ENCODE measurements at places on chromosomes 2 and 18. TPM values are rescaled to one million over a fixed set of nuclear protein-coding genes. Genes with fewer than 3 reads are reported as not detected.

DNA sequence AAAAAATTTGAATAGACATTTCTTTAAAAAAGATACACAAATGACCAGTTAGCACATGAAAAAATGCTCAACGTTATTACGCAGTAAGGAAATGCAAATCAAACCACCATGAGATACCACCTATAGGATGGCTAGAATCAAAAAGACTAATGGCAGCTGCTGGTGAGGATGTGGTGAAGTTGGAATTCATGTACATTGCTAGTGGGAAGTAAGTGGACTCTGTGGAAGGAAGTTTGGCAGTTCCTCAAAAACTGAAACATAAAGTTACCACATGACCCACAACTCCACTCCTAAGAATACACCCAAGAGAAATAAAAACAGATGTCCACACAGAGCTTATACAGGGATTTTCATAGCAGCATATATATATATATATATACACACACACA, 51.2 kb downstream of the MBP start:
- no peak overlapping the region for H3K4me3 ChIP-seq
- no peak overlapping the region for H3K27ac ChIP-seq
- no peak for DNase-seq
- H3K4me1 ChIP-seq, result peaks cover 3% of the 10 kb centered on the region

- no peaks in the 10 kb centered on the region for H3K4me1 ChIP-seq
- H3K27me3 ChIP-seq, result no peaks in the 10 kb centered on the region
- no peak overlapping the region for H3K27ac ChIP-seq
- H3K36me3 ChIP-seq, result no peaks in the 10 kb centered on the region
- no peak for DNase-seq
These were observed 252.0 kb downstream of the DYSF start for GRCh38 chr2:71705171-71705960.

DNA sequence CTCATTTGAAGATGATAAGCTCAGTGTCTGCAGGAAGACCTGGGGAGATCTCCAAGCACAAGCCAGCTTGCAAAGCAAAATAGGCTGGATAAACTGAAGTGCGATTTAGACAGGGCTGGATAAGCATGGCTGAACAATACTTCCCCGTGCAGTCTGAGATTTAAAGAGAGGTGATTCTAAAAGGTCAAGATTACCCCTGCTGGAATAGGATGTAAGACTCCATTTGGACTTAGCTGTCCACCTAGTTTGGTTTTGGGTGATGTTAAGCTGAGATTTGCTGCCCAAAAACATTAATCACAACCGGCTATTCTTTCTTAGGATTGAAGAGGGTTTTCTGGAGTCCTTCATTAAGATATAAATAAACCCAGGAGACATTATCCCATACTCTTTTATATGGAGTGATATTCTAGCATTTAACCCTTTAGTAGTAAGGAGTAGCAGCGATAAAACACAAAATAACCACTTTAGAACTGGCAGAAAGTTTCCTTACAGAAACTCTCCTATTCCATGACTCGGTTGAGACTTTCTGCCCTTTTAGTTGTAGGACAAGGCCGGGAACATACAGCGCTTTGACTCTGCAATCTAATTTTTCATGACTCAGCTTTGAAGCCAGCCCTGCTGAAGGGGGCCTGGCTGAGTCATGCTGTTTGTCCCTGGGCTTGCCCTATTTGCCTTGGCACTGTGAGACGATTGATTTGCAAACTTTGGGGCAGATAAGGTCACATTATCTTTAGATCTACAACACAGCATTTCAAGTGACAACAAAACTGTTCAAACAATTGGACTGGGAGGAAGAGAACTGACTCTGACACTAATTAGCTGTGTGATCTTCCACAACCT, 238.2 kb downstream of the GCA start:
- H3K4me1 ChIP-seq, result no peaks in the 10 kb centered on the region
- H3K36me3 ChIP-seq, result no peaks in the 10 kb centered on the region
- H3K4me3 ChIP-seq, result no peak overlapping the region
- H3K27me3 ChIP-seq, result no peaks in the 10 kb centered on the region
- DNase-seq, result peak; percentile 27
- H3K27ac ChIP-seq, result no peak overlapping the region

MEP1B gene
- not detected for total RNA-seq

GPAT2 gene
- total RNA-seq, result not detected

- no peak for DNase-seq
- H3K27ac ChIP-seq, result no peak overlapping the region
These were observed 414.5 kb downstream of the STK39 start for GRCh38 chr2:167832868-167833287.

GRCh38 chr18:9708057-9708433, at the start of gene RAB31:
RAB31 (plus strand) TSS chr18:9708301; CDS start chr18:9708406, 105 bp downstream.
- H3K36me3 ChIP-seq, result no peaks in the 10 kb centered on the region
- peak; percentile 62 for DNase-seq
- H3K4me3 ChIP-seq, result peak within 1 kb of the TSS; percentile 89
- peaks cover 9% of the 10 kb centered on the region for H3K4me1 ChIP-seq

- H3K27me3 ChIP-seq, result no peaks in the 10 kb centered on the region
- H3K4me1 ChIP-seq, result no peaks in the 10 kb centered on the region
- H3K4me3 ChIP-seq, result peak overlapping the region; percentile 77
These were observed 59.3 kb downstream of the EMILIN2 start for GRCh38 chr18:2905854-2906703.

MGAT4A gene
- total RNA-seq, result 3.3 TPM

- no peaks in the 10 kb centered on the region for H3K4me1 ChIP-seq
- H3K36me3 ChIP-seq, result no peaks in the 10 kb centered on the region
- DNase-seq, result no peak
- H3K27me3 ChIP-seq, result no peaks in the 10 kb centered on the region
- H3K4me3 ChIP-seq, result no peak overlapping the region
- no peak overlapping the region for H3K27ac ChIP-seq
These were observed 18.5 kb upstream of the EML6 start for GRCh38 chr2:54704688-54705605.

- DNase-seq, result no peak
- H3K36me3 ChIP-seq, result no peaks in the 10 kb centered on the region
- no peak overlapping the region for H3K4me3 ChIP-seq
- no peaks in the 10 kb centered on the region for H3K27me3 ChIP-seq
These were observed 189.6 kb upstream of the RMP24 start for GRCh38 chr18:35782926-35783325.

DNA sequence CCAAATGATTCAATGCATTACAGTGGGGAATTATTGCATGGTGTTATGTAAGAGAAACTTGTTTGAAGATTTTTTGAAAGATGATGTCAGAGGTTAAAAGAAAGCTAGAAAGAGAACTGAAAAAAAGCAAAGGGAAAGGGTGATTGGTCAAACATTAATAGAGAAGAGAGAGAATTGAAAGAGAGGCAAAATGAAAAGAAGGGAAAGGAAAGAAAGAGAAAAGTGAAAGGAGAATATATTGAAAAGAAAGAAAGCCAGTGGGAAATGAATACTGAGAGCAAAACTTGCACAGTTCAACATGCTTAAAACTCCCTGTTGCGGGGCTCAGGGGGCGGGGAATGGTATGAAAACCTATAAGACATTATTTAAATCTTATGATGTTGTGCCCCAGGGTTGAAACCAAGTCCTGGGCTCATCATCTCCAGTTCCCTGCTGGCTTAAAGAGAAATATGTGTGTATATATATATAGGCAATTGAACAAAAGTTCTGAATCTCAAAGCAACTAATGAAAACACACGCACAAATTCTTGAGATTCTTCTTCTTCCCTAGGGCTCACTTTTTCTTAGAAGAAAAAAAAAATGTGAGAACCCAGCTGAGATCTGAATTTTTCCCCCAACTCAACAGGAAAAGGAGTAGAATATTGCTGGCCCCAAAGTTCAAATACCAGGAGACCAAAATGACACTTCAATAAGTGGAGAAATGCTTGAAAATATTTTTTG, 2045.9 kb upstream of the CELF4 start:
- H3K27ac ChIP-seq, result peak overlapping the region; percentile 64
- DNase-seq, result no peak
- H3K36me3 ChIP-seq, result no peaks in the 10 kb centered on the region
- no peaks in the 10 kb centered on the region for H3K27me3 ChIP-seq

DRC1 gene
- total RNA-seq, result not detected

- no peak overlapping the region for H3K4me3 ChIP-seq
- H3K27me3 ChIP-seq, result no peaks in the 10 kb centered on the region
- DNase-seq, result peak; percentile 78
- H3K27ac ChIP-seq, result no peak overlapping the region
These were observed 74.7 kb upstream of the ETAA1 start for GRCh38 chr2:67322353-67323001.

DNA sequence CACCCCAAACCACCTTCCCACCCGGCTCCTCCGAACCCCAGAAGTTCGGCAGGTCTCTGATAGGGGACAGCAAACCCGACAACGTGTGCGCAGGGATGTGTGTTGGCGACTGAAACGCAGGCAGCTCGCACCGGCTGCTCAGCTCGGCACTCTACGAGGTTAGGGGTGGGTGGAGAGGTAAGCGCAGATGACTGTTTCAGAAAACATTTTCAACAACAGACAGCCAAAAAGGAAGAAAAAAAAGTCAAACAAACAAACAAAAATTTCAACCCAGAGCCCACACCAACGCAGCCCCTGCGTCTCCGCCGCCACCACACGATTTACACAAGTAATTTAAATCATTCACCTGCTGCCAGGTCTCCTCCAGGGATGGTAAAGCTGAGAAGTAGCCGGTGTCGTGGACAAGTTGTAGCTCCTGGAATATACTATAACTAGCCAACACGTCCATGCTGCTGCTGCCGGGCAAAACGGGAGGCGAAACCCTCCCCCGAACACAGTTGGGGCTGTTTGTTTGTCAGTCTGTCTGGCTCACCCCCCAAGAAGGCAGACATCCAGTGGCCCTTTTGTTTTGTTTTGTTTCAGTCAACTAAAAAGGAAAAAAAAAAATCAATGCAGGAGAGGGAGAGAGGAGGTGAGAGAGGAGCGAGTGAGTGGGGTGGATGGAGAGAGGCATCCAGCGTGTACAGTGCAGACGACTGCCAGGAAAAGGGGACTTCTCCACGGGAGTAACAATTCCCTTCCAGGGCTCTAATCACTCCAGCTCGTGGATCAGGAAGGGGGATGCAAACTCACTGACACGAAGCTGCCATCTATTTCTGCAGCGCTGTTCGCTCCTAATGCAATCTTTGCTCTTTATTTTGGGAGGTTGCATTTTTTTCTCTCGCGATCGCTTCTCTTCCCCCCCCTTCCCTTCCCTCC, at the start of gene KLF7:
TSS of gene KLF7 (minus strand) at position 828 of the 918 bp plus-strand sequence. CDS start at position 448, 380 bp downstream.
- H3K4me3 ChIP-seq, result peak within 1 kb of the TSS; percentile 96
- no peaks in the 10 kb centered on the region for H3K27me3 ChIP-seq
- peak; percentile 50 for DNase-seq
- peak within 1 kb of the TSS; percentile 58 for H3K27ac ChIP-seq
- H3K4me1 ChIP-seq, result peaks cover 10% of the 10 kb centered on the region

- H3K4me3 ChIP-seq, result no peak overlapping the region
- DNase-seq, result no peak
- no peaks in the 10 kb centered on the region for H3K27me3 ChIP-seq
These were observed 12.1 kb upstream of the KLHL30 start for GRCh38 chr2:238126338-238126737.

CFAP221 gene
- 0.46 TPM for total RNA-seq

GRCh38 chr18:34718610-34719009, 8.5 kb downstream of the DTNA start:
- no peak for DNase-seq
- no peaks in the 10 kb centered on the region for H3K36me3 ChIP-seq
- H3K27ac ChIP-seq, result no peak overlapping the region
- H3K27me3 ChIP-seq, result no peaks in the 10 kb centered on the region
- no peaks in the 10 kb centered on the region for H3K4me1 ChIP-seq
- H3K4me3 ChIP-seq, result no peak overlapping the region

CACNB4 gene
- total RNA-seq, result 1.4 TPM

Measured in H9 (cell line).